ENCODE measurements at places on chromosomes 2 and 18. TPM values are rescaled to one million over a fixed set of nuclear protein-coding genes. Genes with fewer than 3 reads are reported as not detected.

- no peak for DNase-seq
Observed at GRCh38 chr2:96754317-96754716, 6.4 kb upstream of the CNNM4 start.

- no peak for DNase-seq
Observed at GRCh38 chr2:64650296-64650695, 3.4 kb downstream of the SERTAD2 start.

DNA sequence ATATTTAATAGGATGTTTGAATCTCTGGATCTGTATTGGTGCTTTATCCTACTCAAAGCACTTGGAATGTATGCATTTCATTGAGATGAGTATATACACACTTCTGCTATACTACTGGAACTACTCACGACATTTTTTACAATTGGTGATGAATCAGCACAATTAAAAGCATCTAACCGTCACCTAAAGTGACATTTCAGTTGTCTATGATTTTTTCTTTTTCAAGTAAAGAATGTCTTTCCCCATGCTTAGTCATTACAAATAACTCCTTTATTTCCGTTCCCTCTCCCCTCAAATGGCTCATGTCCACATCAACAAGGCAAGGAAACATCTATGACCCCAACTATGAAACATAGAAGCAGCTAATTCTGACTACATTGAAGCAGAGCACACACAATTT is 77.3 kb downstream of the CLIP4 start:
- DNase-seq: peak; percentile 72

- DNase-seq: no peak
Observed at GRCh38 chr2:128264881-128265607, 53.6 kb downstream of the HS6ST1 start.

DNA sequence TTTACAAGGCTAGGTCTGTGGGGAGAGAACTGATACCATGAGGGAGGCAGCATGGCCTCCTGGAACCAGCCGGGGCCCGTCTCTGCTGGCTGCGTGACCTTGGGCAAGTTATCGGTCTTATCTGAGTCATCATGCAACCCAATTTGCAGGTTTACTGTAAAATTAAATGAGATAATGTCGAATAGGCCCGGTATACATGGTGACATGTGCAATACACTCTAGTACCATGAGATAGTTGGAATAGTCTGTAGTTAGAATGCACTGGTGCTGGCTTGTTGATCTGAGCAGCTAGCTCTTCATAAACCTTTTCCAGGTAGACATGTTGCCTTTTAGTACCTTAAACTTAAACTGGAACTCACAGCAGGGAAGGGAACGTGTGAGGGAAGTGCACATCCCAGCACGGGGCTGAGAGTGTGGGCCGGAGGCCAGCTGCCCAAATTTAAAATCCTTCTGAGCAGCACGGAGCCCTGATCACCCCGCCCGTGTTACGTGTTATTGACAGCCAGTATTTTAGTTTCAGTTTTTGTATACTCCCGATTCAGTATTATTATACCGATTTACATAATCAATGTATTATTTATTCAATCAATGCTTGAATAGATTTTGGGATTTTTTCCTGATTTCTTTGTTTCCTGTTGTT is 72.4 kb upstream of the HS6ST1 start:
- no peak for DNase-seq

DNA sequence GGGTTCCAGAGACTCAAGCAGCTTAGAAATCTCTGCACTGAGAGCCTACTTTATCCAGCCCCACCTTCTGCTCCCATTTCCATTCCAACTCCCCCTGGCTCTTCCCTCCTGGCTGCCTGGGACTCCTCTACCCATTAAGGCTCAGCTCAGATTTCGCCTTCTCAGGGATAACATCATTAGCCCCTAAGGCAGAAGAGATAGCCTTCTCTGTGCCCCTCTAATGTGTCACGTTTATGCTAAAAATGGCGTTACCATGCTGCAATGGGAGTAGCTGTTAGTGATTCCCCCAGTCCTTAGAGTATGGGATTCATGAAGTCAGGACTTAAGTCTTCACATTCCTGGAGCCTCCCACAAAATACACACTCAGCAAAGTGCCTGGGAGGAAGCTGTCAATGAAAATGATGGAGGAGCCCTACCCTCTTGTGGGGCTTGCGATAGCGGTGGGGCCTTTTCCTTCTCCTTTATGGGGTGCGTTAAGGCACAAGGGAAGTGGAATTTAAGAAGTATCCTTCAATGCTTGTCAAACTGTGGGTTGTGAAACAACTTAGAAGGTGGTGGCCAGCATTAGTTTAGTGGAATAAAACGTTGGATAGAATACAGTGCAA is 144.7 kb upstream of the COPS8 start:
- DNase-seq: no peak

SPRED2 gene
- total RNA-seq: 7.1 TPM
